ENCODE measurements at places on chromosomes 12 and 14.

DNA sequence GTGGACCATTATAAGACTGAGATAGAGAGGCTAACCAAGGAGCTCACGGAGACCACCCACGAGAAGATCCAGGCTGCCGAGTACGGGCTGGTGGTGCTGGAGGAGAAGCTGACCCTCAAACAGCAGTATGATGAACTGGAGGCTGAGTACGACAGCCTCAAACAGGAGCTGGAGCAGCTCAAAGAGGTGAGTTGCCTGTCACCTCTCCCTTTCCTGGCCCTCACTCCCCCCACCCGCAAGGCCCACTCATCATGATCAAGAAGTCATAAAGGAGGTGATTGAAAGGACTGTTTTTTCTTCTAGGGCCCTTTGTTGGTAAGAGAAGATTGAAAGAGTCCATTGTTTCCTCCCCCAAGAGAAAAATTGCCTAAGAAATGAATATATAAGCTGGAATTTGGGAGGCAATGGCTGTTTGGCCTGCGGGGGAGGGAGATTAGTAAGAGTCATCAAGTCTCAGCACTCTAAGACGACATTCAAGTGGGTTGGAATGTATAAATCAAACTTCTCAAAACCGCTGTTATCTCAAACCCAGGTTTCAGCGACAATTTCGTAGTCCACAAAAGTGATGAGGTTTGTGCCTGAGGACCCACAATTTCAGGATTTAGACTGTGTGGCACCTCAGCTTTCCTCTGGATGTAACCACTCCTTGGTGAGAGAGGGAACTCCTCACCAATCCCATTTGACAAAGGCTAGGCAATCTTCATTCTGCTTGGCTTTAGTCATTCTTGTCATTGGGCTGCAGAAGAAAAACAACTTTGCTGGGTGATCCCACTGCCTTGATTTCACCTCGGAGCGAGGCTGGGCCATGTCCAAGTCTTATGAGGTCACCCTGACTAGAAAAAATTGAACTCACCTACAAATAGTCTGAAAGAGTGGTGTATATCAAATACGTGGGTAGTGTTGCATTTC is 966 bp downstream of the BICD1 start:
- no peak for DNase-seq

DNA sequence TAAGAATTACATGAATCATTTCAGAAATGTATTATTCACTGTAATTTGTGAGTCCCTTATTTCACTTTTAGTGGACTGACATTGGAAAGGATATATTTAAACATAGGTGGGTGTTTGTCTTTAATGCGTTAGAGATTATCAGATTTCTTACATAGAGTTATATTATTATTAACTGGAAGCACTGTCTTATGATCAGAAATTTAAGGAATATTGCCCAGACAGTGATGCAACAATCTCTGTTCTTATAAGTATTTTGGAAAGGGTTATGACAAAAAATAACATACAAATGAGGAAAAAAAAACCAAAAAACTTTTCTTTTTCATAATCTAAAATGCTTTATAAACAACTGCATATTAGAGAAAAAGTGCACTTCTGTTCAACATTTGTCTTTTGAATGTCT is 836.6 kb downstream of the SLC6A15 start:
- DNase-seq: no peak

DNA sequence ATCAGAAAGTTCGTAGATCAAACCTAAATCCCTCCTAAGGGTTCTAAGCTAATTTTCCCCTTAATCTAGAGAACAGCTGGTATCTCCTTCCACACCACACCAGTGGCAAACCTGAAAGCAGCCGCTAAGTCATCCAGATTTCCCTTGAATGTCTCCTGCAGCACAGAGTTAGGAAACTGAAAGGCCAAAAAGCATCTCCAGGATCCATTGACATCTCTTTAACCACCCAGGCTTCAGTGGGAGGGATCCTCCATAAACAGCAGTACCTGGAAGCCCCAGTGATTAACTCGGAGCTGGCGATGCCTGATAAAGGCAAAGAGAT is 47.6 kb downstream of the CRACR2A start:
- DNase-seq: no peak

DNA sequence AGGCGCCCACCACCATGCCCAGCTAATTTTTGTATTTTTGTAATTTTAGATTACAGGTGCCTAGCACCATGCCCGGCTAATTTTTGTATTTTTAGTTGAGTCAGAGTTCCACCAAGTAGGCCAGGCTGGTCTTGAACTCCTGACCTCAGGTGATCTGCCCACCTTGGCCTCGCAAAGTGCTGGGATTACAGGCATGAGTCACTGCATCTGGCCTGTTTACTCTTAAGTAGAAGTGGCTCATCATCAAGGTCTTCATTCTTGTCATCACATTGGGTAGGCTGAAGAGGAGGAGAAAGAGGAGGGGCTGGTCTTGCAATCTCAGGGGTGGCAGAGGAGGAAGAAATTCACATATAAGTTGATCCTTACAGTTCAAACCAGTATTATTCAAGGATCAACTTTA is 152.4 kb upstream of the ATP2B1 start:
- DNase-seq: no peak

DNA sequence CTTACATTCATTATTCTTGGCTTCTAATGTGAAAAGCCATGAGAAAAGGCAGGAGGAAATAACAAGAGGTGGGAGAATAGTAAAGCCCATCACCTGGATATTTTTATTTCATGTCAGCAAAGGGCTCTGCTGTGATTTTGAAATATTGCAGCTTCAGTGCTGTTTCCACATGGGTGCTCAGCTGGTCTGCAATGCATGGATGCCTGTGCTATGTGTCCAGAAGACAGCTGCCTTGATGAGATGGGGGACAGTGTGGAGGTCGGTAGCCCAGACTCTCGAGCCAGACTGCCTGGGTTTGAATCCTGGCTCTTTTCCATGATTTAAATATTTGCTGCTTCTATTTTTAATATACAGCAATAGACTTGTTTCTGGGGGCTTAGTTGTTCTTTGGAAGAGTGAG is 477.5 kb upstream of the GARIN6 start:
- no peak for DNase-seq

- DNase-seq: no peak
Measured at GRCh38 chr14:87181288-87181687, 811.7 kb downstream of the GALC start.

GRCh38 chr12:77409551-77409950 is 344.2 kb upstream of the E2F7 start:
- no peak for DNase-seq

DNA sequence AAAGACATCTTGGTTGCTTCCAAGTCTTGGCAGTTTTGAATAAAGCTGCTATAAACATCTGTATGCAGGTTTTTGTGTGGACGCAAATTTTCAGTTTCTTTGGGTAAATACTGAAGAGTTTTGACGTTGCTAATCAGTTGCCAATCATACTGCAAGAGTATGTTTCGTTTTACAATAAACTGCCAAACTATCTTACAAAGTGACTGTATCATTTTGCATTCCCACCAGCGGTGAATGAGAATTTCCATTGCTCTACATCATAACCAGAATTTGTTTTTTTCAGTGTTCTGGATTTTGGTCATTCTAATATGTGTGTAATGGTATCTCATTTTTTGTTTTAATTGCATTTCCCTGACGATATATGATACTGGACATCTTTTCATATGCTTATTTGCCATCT is 190.8 kb upstream of the PARP11 start:
- no peak for DNase-seq

DNA sequence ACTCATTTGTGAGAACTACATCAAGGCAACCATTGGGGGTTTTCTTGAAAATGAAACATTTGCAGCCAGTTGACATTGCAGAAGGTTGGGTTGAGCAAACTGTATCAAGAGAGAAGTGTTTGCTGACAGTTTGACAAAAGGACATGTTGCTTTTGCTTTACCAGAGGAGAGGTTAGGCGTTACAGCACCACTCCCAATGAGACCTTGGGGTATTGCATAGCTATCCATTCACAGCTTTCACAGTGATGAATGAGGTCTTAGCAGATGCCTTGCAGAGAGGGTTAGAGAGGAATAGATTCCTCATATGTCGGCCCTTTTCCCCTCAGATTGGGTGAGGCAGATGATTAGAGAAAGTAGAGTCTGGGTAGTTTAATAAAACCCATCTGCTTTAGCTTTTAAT is 988.9 kb upstream of the FLRT2 start:
- DNase-seq: no peak

DNA sequence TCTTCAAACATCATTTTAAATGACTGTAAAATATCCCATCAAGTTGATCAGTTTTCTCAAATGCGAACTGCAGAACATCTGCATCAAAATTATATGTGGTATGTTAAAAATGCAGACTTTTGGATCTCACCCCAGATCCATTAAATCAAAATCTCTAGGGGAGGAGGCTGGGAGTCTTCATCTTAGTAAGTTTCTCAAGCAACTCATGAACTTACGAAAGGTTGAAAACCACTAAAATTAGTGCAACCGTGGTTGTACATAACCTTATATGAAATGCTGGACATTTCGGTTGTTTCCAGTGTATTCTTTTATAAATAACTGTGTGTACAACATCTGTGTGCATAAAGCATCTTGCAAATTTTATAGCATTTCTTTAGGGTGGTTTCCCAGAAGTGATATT is 39.2 kb downstream of the ZFP36L1 start:
- no peak for DNase-seq

DNA sequence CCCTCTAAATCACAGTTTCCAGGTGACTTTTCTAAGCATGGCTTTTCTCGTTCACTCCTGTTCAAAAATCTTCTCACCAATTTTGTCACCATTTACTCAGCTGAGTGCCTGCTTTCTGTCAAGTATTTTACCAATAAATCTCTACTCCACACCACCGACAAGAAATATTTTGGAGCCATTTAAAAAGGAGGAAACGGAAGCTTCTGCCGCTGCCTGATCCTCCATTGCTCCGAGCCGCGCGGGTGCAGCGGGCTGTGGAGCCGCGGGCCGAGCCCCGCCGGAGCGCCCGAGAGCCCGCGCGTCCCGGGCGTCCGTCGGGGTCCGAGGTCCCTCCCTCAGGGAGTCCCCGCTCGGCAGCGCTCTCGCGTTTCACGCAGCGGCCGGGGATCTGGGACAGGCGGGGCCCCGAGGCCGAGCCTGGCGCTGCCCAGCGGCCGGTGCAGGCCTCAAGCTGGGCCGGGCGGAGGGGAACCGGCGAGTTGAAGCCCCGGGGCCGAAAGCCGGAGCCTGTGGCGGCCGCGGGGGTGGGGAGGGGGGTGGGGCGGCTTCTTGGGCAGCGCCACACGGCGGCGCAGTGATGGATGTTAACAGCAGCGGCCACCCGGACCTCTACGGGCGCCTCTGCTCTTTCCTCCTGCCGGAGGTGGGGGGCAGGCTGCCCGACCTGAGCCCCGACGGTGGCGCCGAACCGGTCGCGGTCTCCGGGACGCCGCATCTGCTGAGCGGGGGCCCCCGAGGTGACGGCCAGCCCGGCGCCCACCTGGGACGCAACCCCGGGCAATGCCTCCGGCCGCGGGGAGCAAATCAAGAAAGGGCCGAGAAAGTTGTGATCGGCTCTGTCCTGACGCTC is 1.1 kb upstream of the HEBP1 start:
- DNase-seq: no peak

- DNase-seq: no peak
Measured at GRCh38 chr12:7026854-7027253, 8.6 kb upstream of the LPCAT3 start.

GRCh38 chr12:4292341-4293073 is 18.9 kb downstream of the CCND2 start:
- DNase-seq: no peak
